ENCODE measurements at places on chromosomes 3 and 15.

- no peak for DNase-seq
Observed at GRCh38 chr15:100159436-100159835, 182.3 kb downstream of the ADAMTS17 start.

DNA sequence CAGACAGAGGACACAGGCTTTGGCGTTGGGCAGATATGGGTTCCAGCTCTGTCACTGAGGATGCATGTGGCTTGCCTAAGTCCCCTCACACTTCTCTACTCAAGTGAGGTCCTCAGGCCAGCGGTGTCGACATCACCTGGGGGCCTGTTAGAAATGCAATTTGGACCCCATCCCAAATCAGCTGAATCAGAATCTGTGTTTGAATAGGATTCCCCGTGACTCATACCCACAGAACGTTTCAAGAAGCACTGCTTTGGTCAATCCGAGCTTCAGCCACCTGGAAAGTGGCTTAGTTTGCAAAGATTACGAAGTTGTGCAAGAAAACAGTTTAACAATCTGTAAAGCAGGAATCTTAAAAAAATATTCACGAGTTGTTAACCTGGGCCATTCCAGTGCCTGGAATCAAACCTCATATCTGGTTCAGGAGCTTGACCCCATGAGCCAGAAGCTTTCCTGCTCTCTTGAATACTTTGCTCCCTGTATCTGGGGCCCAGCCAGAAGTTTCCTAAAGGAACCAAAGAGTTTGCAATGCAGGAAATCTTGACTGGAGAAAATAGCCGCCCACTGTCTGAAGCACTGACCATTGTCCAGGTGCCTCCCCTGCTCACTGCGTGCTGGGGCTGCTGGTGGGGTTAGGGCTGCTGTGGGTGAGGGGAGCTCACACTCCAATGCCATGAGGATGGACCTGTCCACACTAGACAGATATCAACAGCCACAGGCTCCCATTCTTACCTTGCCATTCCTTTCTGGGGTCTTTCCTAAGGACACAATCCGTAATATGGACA is 208.5 kb upstream of the LINGO1 start:
- peak; percentile 62 for DNase-seq

- no peak for DNase-seq
Observed at GRCh38 chr3:112124907-112125607, 8.0 kb downstream of the GCSAM start.

GRCh38 chr3:79314544-79314943 is 453.3 kb downstream of the ROBO1 start:
- no peak for DNase-seq

Data from fibroblast of skin of right quadriceps (primary cell).